ENCODE measurements at places on chromosomes 6 and 20. TPM values are rescaled to one million over a fixed set of nuclear protein-coding genes. Genes with fewer than 3 reads are reported as not detected.

DNA sequence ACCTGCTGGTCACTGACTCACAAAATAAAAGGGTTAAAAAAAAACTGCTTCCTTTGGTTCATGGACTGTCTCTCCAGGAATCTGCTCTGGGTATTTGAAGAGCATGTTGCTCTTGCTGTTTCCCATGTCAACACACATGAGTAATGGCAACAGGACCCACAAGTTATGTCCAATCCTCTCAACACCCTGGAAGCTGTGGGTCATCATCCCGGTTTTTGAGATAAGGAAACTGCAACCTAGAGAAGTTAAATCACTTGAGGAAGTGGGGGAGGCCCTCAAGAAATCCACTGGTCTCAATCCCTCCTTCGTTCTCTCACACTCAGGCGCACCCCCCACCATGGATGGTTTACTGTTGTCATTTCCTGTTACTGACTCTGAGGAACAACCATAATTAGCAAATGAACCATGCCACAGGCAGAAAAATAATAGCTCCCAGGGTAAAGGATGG lies 12.4 kb downstream of the MAP1LC3A start:
- no peak for DNase-seq

DNA sequence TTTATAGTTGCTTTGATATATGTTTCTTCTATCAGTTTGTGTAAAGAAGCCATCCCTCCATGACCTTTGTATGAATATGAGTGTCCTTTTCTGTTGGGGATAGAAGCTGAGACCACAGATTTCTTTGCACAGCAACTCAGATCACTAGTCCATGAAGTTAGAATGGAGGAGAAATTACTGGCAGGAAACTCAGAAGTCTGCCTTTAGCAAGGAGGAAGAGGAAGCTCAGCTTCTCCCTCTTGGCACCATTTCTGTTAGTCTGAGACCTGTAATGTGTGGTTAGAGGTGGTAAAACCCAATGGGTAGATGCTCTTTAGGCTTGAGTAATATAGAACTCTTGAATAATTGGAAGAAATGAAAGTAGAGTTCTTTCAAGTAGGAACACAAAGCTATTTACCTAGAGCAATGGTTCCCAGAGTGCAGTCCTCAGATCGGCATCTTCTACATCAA lies 995.3 kb upstream of the FLRT3 start:
- no peak for DNase-seq

Gene GGTLC1
- polyA plus RNA-seq = 2.0 TPM

Gene ZNF217
- 26.3 TPM for polyA plus RNA-seq

Gene MTG2
- polyA plus RNA-seq = 34.4 TPM

GRCh38 chr20:16806886-16807285 lies 58.7 kb downstream of the OTOR start:
- DNase-seq = no peak
